ENCODE measurements at places on chromosomes 2 and 18.
A peak's percentile ranks its signal among the peaks of the same experiment; 100 is the strongest.

GRCh38 chr2:233803994-233804393 lies 25.9 kb downstream of the MROH2A start:
- no peak for DNase-seq

DNA sequence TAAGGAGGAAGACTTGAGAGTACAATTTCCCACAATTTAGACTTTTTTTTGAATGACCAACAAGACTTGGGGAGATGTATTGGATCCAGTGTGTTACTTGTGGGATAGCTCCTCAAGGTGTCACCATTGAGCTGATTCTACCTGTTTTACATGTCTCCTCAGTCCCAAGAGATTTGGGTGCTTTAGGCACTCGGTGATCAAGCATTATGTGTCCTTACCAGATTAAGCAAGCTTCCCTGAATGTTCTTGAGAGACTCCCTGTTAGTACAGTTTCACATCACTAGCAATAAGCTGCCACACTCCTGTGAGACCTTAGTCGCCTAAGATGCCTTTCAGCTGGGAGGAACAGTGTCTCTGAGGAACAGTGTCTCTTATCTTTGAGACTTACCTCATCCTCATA lies 384.3 kb upstream of the SYT4 start:
- DNase-seq = no peak

- peak; percentile 18 for DNase-seq
These were observed 15.2 kb downstream of the CDKL4 start for GRCh38 chr2:39228413-39229209.

- DNase-seq = no peak
These were observed 25.1 kb downstream of the SPDYA start for GRCh38 chr2:28835781-28836180.

DNA sequence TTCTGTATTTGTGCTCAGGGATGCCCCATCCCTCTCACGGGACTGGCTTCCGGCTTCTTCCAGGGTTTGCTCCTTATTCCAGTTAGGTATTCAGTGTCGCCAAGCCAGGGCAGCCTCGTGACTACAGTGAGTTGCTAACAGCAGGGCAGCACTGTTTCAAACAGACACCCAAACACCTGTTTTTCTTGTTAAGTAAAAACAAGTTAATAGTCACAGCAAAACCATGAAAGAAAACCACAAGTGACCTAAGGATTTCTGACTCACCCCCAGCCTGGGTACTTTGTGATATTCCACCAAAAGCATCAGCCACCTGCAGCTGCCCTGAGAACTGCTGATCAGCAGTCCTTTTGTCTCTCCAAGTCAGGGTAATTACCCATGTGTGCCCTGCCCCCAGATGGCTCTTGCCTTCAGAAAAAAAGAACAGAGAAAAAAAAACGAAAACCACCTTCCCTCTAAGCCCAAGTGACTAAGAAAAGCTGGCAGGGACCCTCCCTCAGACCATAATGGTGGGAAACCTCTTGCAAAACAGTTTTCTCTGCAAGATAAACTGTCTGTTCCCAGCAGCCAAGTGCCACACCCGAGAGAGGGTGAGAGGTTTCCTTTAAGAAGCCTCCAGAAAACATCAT lies 178.2 kb downstream of the ANAPC1 start:
- no peak for DNase-seq

DNA sequence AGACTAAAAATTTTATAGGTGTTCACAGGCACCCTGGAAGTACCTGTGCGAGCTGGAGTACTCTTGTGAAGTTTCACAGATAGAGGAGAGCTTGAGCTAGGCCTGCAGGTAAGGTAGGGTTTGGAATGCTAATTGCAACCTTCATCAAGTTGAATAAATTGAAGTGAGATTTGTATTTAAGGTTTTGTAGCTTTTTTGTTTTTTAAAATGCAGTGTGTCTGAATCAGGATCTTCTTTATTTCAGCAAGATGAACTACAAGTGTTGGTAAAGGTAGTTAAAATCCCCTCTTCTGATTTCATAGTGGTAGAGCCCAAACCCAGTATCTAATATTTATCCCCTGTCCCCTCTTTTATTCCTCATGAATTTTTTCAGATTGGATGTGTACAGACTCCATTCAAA lies 45.5 kb downstream of the MGAT5 start:
- no peak for DNase-seq

DNA sequence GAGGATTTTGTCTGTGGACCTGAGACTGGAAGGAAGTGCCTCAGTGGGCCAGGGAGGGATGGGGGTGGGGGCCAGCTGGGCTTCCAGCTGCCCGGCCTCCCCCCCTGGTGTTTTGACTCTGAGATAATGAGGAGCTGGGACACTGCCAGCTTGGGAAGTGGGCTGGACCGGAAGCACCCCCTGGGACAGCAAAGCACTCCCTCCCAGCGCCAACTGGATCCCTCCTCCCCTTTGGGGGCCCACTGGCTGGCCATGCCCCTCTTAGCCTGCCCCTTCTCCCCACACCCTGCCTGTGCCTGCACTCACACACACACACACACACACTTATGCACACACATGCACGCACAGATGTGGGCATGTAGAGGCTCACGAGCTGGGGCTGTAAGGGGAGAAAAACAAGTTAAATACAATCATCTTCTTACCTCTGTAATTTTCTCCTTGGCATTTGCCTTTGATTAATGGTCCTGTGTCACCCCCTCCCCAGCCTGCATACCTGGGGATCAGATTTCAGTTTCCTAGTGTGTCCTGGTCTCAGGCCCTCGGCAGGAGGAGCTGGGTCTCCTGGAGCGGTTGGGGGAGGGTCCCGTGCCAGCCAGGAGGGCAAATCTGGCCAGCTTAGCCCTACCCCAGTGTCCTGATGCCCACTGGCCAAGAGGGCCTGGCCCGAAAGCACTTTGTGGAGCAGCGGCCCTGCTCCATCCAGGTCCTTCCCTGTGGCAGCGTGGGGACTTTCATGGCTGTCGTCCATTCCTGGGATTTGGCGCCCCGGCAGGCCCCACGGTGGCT lies 3.6 kb downstream of the ITM2C start:
- no peak for DNase-seq

GRCh38 chr2:127560931-127561280 lies 25.4 kb downstream of the MYO7B start:
- no peak for DNase-seq

DNA sequence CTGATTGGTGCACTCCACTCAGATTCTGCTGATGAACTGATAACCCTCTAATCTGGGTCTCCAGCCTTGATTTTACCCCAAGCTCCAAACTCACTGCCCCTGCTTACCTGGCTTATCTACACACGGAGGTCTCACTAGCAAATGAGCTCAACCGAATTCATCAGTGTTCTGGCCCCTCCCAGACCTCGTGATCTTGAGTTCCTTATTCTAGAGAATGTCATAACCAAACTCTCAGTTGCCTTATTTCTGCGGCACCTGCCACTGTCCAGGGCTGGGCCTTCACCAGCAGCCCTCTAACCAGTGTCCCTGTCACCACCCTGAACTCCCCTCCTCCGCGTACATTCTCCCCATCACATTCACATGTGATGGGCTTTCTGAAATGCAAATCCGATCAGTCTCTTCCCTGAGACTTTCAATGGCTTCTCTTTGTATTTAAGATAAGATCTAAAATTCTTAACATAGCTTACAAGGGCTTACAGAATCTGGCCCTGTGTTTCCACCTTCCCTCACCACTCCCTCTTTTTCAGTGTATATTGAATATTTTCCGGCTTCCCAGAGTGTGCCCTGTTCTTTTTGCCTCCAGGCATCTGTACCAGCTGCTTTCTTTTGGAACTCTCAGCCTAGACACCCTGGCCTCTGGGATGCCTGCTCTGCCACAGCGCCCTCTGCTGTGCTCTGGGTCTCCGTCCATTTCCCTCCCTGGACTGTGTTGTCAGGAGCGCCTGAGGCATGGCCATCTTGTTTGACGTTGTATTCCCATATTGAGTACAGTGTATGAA lies 31.1 kb downstream of the NAB1 start:
- peak; percentile 49 for DNase-seq

GRCh38 chr18:8177330-8178016 lies 431.8 kb upstream of the RAB12 start:
- no peak for DNase-seq

DNA sequence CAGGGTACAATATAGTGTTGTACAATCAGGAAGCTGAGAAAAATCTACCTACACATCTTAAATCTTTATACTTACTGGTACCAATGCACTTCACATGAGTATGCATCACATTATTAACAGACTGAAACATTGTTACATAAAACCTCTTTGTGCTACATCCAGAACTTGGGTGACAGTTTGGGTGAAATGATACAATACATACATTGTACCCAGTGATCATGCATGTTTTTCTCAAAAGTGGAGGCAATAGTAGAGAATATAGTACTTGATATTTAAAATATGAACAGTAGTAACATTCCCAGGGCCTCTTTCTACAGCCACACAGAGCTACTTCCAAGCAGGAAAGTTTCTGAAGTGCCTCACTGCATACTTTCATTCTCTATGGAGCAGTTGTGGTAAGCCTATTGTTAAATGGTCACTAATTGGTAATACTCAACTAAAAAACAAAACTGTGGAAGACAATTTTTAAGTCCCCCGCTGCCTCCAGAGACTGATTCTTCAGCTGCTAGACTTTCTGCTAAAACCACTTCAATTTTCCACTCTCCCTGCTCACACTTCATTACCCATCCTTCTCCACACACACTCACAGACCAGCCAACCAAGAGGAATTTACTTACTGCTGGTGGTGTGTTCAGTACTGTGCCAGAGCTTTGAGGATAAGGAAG lies 22.9 kb upstream of the GRB14 start:
- DNase-seq = no peak

- no peak for DNase-seq
These were observed 215.6 kb upstream of the SLC14A2 start for GRCh38 chr18:45399643-45400042.

DNA sequence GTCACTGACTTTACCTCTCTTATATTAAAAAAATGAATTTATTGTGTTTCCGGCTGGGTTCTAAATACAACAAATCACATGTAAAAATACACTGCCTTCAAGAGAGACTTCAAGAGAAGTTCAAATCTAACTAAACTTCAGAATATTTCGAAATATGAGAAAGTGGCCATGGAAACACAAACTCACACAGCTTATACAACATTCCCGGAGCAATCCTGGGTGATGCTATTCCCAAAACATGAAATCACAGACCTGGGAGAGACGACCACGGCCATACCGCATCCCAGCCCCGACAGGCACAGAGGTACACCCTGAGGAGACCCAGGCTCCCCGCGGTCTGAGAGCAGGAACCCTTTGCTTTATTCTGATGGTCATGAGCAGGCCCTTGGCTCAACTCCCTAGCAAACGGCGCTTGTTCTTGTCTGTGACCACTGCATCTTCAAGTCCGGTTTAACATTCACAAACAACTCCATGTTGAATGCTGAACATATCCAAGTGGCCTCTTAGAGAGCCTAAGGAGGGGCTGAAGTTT lies 185.4 kb upstream of the REV1 start:
- DNase-seq = no peak

DNA sequence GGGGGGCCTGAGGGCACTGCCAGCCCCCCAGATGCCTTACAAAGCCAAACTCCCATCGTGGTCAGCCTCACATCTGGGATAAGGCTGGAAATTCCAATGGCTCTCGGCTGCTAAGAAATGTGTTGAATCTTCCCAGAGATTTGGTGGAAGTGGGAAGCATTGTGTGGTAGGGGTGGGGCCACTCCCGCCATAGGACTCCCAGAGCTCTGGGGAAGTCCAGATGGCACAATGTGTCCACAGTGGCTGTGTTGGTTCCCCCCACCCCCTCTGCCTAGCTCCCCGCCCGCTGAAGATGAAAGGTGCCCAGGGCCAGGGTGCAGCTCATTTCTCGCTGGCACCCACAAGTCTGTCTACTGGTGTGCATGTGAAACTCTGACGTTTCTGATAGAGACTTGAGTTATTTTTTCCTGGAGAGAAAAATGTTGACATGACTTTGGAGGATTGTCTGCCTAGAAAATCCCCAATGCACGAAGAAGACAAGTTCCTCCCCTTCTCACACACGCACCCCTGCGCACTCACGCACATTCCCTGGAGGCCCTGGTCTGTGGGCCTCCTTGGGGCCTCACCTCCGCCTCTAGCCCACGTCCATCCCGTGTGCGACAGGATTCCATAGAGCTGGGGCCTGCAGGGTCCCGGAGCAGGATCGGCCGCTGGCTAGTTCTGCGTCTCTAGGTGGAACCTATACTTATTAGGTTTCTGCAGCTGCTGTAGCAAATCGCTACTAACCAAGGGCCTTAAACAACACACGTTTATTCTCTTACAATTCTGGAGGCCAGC lies 199.1 kb downstream of the ZFP36L2 start:
- DNase-seq = no peak

GRCh38 chr2:26911911-26912861 lies 58.3 kb upstream of the MAPRE3 start:
- DNase-seq = no peak

- no peak for DNase-seq
These were observed 13.7 kb upstream of the MMADHC start for GRCh38 chr2:149601141-149601796.

DNA sequence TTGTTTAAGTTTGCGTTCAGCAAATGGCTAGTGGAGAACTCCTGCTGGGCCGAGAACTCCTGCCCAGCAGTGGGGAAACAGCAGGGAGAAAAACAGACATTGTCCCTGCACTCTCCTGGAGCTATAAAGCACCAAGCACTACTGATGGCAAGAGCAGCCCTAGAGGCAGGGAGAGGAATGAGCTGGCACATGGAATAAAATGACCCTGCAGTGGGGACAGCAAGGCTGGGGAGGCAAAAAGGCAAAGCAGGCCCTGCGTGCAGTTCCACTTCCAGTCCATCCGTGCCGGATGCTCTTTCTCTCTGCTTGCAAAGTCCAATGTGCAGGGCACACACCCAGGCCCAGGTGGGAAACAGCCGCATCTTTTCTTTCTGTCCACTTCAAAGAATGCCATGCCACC lies 415.5 kb downstream of the LRATD1 start:
- no peak for DNase-seq

GRCh38 chr2:68193144-68193543 lies 35.5 kb downstream of the PNO1 start:
- DNase-seq = no peak

- no peak for DNase-seq
These were observed 236.7 kb downstream of the PRKCE start for GRCh38 chr2:45888167-45888566.

DNA sequence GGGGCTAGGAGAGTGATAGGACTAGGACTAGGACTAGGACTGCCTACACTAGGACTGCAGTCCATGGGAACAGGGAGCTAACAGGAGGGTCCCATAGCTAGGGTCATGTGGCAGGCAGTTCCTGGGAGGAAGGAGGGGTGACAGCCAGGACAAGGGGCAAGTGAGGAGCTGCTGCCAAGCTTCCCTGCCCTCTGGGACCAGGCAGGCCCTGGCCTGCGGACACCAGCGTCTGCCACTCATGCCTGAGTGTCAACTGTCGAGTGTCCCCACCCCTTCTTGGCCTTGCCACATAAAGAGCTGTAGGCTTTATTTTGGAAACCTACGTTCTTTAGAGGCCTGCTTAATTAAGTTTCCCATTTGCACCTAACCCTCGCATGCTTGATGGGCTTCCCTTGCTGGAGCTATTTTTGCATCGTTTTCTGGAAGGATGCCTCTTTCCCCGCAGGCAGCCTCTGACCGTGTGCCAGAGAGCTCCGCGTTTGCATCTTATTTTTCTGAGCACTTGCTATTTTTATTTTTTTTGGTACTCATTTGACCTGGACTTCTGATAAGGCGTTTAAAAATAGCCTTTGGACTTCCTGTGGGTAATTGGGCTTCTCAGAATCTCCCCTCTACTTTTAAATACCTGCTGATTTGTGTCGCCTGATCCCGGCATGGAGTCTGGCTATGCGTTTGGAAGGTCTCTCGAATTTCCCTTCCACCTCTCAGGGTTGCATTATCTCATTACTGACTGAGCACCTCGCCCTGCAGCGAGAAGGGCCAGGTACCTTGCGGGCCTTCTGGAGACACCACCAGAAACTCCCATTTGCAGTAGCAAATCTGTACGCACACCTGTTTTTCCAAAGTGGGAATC lies 66.4 kb downstream of the SH3RF3 start:
- DNase-seq = no peak

GRCh38 chr2:20227894-20228505 lies 3.1 kb upstream of the SDC1 start:
- DNase-seq = no peak
